ENCODE measurements at places on chromosomes 3 and 15.

GRCh38 chr15:80426316-80426715 is 22.1 kb downstream of the ARNT2 start:
- no peak for DNase-seq

DNA sequence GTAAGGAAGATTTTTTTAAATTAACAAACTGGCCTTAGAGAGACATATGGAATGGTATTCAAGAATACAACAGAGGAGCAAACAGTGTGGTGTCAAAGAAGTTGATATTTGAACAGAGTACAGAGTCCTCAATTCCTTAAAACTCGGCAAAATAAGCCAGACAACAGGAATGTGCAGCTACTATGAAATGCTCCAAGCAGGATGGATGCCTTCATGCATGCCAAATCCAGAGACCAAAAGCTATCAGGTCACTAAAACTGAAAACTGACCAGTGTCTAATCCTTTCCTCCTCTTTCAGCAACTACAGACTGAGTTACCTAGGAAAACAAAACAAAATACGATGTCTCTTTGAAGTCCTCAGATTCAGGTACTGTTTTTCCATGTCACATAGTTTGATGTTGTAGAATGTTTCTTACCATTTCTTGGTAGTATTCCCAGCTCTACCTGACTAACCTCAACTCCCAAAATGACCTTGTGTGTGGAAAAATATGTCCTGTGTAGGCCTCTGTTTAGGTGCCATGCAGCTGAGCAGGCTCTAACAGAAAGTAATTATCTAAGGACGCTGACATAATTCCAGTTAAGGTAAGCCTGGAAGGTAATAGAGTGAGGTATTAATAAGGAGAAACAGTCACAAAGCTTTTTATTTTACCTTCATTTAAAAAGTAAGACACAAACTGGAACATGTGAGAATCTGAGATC is 46.9 kb downstream of the TBL1XR1 start:
- no peak for DNase-seq

DNA sequence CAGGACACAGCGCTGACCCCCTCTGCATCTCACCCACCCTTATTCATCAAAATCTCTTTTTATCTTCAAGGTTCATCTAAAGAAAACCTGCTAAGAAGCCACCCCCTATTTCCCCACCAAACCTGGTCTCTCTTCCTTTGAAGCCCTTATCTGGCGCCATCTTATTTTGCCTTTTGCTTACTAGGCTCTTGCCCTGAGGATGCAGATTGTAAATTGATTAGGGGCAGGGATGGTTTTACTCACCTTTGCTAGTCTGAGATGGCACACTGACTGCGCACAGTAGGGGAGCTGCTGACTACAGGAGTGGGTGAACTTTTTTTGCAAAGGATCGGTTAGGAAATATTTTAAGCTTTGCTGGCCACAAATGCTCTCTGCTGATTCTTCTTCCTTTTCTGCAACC is 78.9 kb upstream of the BHLHE40 start:
- DNase-seq, result peak; percentile 73

- no peak for DNase-seq
Measured at GRCh38 chr3:45010811-45011333, 15.2 kb upstream of the CLEC3B start.

GRCh38 chr3:133227813-133228212 is 172.0 kb upstream of the BFSP2 start:
- DNase-seq, result no peak

Measured in activated CD4-positive, alpha-beta T cell treated with anti-CD3 and anti-CD28 coated beads, Interleukin-10, Interleukin-2, amounts not matched to agents 100 ng/mL and 50 ng/mL, durations not matched to agents 16 hours and 8 hours (primary cell).